ENCODE measurements at places on chromosomes 11 and 22. TPM values are rescaled to one million over a fixed set of nuclear protein-coding genes. Genes with fewer than 3 reads are reported as not detected.

WNT11 gene
- total RNA-seq = 0.76 TPM

DNA sequence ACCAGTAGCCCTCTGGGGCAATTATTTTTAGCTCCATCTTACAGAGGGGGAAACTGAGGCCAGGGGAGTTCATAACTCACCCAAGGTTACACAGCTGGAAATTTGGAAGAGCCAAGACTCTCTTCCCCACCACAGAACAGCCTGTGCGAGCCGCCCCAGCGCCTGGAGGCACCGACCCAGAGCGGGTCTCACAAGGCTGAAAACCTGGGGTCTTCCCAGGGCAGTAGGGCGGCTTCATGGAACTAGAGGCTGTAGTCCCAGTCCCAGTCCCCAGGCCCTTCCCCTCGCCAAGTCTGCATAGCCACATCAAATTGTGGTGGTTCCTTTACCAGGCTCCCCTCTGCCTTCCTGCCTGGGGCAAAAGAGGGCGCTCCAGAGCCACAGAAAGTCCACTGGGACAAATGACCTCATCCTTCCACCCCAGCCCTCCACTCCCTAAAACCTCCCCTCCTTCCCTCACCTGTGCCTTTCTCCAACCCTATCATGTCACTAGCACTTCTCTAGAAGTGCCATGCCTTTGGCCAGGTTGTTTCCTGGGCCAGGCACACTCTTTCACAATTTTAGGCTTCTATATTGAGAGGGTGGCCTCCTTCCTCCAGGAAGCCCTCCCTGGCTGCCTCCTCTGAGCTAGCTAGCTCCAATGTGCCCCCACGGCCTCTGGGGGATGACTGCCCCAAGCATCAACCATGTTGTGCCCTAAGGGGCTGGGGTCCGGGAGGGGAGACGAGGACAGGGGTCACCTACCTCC is 15.2 kb upstream of the CDC42EP1 start:
- DNase-seq = peak; percentile 40

GTSE1 gene
- 13.5 TPM for total RNA-seq

DNA sequence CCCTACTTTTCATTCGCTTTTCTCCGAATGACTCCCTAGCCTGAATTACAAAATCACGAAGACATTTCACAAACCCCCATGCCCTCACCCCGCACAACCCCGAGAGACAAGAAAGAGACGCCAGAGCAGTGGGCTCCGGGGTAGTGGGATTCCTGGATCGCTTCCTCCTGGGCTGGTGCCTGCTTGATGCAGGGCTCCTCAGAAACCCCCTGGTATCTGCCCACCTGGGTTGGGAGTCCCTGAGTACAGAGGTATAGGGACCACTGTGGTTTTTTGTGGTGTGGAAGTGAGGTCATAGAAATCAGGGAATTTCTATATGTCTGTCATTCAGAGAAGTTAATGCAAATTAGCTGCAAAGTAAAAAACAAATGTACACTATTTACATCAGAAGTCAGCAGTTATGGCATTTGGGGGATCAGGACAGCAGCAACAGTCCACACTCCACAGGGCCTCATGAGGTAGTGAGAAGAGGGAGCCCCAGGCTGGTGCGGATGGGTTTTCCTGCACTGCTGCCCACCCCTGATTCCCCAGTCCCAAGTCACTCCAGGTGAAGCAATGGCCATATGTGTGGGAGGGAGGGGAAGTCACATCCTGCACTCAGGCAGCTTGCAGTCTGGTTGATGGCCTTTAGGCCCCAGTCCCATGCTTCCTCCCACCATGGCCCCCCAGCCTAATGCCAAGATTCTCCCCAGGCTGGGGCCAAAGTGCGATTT is 39.6 kb downstream of the BUD13 start:
- DNase-seq = no peak

DNA sequence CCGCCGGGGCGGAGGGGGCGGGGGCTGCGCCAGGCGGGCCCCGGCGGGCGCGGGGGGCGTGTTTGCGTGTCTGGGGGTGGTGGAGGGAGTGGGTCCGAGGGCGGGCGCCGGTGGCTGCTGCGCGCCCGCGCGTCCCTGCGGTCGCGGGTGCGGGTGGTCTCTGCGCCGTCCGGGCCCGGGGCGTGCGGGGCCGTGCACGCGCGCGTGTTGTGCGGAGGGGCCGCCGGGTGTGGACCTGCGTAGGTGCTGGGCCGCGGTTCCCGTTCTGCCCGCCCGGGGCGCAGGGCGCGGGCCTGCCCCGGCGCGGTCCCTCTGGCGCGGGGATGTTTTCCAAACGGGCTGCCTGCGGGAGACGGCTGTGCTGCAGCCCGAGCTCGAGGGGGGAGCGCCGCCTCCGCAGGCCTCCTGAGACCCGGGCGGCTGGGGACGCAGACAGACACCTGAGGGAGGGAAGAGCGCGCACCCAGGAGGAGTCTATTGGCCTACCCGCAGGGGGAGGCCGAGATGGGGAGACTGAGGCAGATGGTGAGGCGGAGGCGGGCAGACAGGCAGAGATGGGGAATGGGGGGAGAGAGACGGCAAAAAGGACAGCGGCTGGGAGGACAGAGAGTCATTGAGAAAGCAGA is 442 bp downstream of the PELI3 start:
- DNase-seq = no peak

- no peak for DNase-seq
Measured at GRCh38 chr11:7903940-7904339, 27.1 kb downstream of the OR10A6 start.

- DNase-seq = no peak
Measured at GRCh38 chr11:92504004-92504403, 279.4 kb downstream of the FAT3 start.

CNTF gene
- 0.72 TPM for total RNA-seq

GRCh38 chr11:28110821-28111200 is 2.6 kb downstream of the METTL15 start:
- DNase-seq = no peak

ASRGL1 gene
- 10.6 TPM for total RNA-seq

MFNG gene
- 0.08 TPM for total RNA-seq

DNA sequence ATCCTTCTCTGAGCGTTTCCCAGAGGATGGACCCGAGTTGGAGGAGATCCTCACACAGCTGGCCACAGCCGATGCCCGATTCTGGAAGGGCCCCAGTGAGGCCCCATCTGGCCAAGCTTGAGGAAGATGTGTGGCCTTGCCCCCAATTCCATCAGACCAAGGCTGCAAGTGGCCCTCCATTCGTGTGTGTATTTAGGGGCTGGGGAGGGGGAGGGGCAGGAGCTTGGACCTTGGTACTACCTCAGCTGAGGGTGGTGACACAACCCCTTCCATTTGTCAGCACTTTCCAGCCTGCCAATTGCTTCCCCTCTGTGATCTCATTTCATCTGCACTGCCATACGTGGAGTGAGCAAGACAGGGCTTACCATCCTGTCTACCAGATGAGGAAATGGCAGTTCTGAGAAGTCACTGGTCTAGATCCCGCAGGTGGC is 1.3 kb upstream of the BBS1 start:
- DNase-seq = no peak

PCF11 gene
- total RNA-seq = 20.7 TPM

DNA sequence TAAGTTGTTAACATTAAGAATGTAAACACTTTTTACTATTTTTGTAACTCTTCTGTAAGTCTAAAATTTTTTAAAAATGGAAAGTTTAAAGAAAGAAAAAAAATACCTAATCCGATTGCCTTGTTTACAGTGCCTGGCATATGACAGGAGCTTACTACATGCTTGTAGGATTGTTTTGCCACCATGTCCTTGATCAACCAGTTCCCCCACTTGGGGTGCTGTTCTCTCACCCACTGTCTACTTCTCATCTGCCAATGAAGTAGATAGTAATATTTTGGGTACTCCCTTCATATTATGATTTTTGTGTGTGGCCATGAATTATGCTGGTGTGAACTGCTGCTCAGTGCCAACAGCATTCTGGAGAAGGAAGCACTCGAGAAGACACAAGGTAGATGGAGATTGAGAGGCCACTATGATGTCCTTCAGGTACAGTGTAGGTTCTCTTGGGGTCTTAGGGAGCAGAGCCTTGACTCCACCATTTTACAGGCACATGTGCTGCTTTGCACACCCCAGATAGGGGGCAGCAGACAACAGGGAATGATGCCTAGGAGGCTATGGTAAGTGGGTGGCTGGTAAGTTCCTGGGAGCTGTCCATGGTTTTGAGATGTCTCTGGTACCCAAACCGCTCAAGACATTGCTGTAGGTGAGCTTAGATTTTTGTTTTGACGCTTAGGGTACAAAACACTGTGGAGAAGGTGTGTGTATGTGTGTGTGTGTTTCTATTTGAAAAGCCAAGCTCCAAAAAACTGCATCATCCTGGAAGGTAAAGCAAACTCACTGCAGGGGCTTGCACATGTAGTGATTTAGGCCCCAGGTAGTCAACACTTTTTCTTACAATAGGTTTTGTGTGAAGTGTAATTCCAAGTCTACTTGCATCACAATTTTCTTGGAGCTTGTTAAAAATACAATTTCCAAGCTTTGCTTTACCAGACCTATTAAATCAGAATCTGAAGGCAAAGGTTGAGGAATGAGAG is 494.5 kb upstream of the LARGE1 start:
- peak; percentile 62 for DNase-seq

DNA sequence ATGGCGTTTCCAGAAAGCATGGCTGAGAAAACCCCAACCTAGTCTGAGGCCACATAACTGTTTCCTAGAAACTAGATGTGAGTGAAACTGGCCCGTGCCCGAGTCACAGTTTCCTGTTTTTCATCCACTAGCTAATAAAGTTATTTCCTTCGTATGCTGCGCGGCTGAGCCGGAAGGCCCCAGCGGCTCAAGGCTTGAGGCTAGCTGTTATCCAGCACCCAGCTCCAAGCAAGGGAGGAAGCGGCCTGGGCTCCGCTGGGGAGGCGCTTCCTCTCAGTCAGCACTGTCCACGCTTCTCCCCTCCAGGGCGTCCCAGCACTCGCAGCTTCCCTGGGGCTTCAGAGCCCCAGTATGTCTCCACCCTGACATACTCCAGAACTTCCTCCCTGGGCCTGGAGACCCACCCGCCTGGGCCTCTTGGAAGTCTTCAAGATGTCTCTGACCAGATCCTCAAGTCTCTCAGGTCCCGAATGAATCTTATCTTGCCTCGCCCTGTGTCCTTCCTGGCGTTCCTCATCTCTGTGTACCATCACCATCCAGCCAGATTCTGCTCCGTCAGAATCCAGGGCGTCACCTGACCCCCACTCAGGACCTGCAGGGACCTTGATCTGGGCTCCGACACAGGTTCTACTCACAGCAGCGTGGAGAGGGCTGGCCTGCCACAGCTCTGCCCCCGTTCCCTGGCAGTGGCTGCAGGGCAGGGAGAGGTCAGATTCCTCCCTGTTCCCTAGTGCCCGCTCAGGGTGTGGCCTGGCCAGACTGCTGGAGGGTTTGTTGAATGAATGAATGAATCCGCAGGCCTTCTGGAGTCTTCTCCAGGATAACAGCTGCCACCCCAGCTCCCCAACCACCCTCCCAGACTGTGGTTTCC is 81.9 kb downstream of the LRRC32 start:
- no peak for DNase-seq

DNA sequence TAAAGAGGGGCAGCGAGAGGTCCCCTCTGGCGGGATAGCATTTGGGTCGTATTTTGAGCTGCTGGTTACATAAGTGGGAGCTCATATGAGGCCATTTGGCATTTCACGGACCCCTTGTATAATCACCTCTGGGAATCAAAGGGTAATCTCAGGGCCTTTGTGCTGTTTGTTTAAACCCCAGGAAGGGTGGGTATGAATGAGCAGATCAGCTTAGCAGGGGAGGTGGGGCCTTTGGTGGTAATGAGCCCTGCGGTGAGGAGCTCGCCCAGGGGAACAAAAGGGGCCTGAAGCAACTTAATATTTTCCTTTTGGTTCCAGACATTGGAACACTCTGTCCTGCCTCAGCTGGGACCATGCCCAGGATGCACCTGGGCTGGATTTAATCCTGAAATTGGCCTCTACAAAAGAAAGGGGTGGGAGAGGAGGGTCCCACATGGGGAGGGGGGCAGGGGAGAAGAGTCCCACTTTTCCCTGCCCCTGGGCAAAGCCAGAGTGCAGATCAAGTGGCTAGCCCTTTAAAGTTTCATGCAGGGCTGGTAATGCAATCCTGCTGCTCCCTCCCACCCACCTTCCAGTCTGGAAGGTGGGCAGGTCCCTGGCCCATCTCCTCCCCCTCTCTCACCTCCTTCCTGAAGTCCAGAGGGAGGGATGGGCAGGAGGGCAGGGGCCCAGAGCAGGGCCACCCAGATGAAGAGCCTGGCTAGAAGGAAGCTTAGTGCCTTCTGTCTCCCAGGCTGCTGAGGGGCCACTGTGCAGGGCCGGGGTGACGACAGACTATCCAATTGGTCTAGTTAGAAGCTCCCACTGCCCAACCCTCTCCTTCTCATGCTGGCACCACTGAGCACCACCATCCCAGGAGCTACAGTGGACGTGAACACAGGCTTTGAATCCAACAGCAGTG is 10.5 kb downstream of the TSKU start:
- no peak for DNase-seq

DNA sequence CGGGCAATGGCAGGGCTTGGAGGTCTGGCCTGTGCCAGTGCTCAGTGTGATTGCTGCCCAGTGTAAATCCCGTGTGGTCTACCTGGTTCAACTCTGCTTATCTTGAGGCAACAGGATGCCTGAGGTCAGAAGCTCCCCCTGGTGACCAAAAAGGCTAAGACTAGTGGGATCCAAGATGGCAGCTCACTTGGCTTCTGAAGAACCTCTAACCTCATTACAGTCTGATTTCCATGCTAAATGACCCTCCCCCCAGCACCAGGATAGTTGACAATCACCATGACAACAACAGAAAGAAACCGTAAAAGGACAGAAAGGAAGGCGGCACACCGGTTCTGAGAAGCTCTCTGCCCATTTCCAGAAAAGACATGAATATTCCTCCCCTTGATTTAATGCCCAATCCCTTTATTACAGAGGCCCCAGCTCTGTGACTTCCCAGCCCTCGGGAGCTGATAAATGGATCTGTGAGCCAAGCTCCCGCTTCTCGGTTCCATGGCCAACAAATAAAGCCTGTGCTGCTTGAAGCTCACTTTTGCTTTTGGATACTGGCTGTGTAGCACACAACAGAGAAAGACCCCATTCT is 398.4 kb downstream of the CTTN start:
- no peak for DNase-seq

GRCh38 chr22:42793848-42794405 is 63.1 kb downstream of the ARFGAP3 start:
- DNase-seq = no peak

HEPHL1 gene
- total RNA-seq = not detected

DNA sequence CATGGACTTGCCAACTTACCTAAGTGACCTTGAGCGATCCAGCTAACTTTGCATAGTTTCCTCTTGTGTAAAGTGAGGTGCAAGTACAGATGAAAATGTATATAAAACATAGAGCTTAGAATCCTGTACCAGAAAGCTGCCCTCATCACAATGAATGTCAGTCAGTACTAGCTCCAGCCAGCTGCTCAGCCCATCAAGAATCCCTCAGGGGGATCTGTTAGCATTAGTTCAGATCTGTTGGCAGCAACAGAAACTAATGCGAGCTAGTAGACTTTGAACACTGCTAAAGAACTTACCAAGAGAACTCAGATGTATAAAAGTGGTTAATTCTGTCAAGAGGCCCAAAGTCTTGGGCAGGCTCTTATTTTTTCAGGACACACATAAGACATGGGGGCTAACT is 6.3 kb upstream of the C11orf91 start:
- DNase-seq = no peak

DNA sequence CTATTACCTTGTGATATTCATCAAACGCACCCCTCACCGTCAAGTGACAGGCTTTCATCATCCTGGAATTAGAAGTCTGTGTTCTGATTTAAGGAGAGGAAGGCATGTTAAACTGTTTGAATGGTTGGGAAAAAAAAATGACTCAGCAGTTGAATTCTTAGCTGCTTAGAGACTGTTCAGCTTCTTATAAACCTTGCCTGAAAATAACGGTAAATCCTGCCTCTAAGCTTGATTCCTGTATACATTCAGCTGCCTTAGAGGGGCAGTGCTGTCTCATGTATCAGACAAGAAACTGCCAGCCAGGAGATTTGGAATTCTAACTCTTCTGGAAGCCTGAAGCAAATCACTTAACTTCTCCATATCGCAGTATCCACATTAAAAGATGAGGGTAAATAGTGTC is 437.4 kb downstream of the JRKL start:
- peak; percentile 43 for DNase-seq

Data from H4 (cell line).